ENCODE measurements at places on chromosomes 2 and 18.

GRCh38 chr2:3173031-3173430 lies 204.6 kb downstream of the EIPR1 start:
- no peak for DNase-seq

- no peak for DNase-seq
These were observed 90.5 kb upstream of the ITGB6 start for GRCh38 chr2:160290598-160290997.

DNA sequence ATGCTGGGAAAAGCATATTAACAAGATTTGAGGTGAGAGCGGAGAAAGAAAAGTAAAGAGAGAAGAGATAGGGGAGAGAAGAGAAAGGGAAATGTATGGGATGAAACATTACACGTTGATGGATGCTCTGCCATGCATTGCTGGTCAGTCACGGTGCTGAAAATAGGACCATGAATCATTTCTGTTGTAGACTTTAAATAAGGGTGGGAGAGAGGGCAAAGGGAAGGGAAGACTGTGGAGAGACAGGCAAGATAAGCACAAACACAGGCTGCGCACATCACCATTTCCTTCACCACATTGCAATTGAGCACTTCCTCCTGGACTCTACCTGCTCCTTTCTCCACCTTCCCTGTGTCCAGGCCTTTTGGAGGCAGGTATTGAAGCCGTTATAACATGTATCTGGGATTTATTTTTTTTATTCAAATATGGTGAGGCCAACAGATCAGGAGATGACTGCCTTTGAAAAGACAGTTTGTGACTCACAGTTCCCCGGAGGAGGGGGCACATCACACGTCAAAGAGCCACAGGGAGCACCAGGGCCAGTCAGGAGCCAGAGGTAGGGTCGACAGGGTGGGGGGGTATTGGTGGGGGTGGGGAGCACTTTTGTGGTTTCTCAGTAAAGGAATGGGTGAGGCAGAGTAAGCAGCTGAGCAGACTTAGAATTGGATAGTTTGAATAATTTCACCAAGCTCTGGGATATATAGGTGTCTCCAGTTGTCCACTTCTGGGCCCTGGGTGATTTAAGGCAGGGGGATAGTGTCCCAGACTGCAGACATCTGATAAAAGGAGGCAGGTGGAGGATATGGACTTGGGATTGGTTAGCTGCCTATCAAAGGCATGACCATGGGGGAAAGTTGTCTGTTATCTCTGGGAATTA lies 372.8 kb upstream of the ST6GAL2 start:
- no peak for DNase-seq

GRCh38 chr2:189161894-189162293 lies 17.7 kb downstream of the COL5A2 start:
- DNase-seq, result no peak

GRCh38 chr2:202141329-202141947 lies 68.4 kb downstream of the KIAA2012 start:
- DNase-seq, result no peak

GRCh38 chr2:160109243-160109642 lies 46.8 kb upstream of the PLA2R1 start:
- no peak for DNase-seq

- no peak for DNase-seq
These were observed 91.6 kb downstream of the PTPRM start for GRCh38 chr18:7658701-7659100.

DNA sequence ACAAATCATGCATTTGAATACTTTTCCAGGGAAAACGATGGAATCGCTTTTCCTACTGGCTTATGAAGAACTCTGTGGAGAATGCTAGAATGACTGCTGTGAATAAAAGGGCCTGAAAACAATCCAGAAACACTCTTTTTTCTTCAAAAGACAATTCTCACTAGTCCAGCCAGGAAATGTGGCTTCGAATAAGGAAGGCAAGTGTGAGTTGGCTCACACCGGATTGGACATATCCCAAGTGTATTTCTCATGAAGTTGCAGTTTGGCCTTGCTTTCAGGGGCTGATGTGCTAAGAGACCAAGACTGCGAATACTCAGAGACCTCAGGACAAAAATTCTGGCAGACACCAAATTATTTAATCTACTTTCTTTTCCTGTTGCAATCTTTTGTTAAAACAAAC lies 54.1 kb downstream of the FIGN start:
- DNase-seq, result no peak

- no peak for DNase-seq
These were observed 284.9 kb downstream of the PAX3 start for GRCh38 chr2:222013889-222014288.

DNA sequence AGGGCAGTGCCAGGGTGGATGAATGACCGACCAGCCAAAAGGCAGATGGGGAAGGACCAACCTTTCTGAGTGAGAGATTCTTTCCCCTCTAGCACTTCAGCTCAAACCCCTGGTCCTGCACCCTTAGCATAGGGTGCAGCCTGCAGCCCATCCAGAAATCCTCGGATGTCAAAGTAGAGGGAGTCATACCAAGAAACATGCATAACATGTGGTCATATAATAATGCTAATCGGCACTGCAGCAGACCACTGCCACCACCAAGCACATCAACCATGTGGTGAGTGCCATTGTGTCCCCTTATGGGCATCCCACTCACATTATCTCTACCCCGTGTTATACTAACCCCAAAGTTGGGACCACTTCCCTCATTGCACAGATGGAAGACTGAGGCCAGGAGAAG lies 17.7 kb downstream of the ATOH8 start:
- DNase-seq, result no peak

DNA sequence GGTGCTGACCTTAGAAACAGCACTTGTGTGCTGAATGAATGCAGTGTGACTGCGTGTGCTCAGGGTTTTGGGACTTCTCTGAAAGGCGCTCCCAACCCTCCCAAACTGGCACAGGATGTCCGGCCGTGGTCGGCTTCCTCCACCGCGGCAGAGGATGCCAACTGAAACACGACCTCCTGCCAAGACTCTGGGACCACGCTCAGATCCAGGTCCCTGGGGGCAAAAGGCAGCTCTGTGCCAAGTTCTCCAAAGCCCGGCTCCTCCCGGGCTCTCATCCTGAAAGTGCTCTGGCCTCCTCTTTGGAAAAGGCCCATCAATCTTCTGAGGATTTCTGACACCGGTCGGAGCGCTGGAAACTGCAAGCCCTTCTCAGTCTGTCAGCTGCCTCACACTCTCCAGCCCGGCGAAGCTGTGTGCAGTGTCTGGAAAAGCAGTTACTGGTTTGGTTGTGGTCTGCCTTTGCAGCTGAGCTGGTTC lies 32.3 kb upstream of the ZBTB7C start:
- DNase-seq, result no peak

DNA sequence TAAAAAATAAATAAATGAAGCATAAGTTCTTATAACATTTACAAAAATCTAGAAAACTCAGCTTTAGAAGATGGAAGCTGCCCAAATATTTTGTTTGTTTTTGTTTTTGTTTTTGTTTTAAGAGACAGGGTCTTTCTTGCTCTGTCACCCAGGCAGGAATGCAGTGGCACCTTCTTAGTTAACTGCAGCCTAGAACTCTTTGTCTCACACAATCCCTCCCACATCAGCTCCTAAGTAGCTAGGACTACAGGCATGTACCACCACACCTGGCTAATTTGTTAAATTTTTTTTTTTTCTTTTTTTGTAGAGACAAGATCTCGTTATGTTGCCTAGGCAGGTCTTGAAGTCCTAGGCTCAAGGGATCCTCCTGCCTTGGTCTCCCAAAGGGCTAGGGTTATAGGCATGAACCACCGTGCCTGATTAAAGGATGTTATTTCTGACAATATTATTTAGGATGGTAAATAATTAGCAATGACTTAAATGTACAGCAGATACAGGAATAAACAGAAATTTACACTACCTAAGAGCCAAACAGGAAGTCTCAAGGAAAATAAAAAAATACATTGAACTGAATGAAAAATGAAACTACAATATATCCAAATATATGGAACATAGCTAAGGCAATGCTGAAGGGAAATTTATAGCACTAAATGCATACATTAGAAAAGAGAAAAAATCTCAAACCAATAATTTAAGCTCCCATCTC lies 17.2 kb downstream of the SESTD1 start:
- DNase-seq, result no peak

DNA sequence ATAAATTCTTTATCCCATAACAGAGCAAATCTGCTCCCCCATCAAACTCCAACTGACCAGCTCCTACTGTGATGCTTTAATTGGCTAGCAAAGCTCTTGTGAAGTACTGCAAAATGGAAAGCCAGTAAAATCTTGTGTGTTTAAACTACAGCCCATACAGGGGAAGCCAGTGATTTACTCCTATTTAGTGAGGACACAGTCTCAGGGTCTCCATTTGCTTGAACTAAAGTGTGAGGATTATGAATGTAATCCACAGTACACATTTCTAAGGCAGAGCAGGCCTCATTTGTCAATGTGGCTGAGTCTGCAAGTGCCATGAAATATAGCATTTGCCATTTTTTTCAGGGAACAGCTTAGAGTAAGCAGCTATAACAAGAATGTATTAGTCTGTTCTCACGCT lies 259.3 kb downstream of the PIEZO2 start:
- DNase-seq, result no peak

DNA sequence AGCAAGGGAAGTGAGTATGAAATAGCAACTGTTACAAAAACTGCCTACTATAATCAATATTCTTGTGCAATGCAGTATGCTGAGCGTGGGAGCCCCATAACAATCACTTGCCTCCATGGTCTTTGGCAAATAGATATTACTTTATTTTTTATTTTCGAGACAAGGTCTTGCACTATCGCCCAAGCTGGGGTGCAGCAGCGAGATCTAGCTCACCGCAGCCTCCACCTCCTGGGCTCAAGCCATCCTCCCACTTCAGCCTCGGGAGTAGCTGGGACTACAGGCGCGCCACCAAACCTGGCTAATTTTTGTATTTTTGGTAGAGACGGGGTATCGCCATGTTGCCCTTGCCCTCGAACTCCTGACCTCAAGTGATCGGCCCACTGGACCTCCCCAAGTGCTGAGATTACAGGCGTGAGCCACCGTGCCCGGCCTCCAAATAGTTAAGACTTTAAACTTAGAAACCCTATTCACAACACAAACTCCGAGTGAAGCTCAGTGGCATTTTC lies 1.2 kb upstream of the CCNT2 start:
- DNase-seq, result no peak

DNA sequence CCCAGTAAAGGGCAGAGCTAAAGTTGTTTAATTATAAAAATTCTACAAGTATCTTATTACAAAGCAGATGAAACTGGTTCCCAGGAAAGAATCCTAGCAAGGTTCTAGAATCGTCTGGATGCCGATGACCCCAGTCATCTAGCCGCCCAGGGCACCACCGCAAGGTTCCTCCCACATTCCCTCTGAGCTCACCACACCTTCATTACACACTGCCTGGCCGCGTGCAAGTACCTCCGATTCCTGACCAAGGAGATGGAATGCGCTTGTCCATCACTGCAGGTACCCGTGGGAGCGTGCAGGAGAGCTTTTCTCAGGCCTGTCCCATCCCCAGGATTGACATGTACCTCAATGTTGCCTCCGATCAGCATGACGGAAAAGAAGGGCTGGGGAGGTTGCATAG lies 158.5 kb downstream of the LAMA1 start:
- DNase-seq, result no peak

- DNase-seq, result no peak
These were observed 157.6 kb downstream of the HAUS1 start for GRCh38 chr18:46261799-46262198.

DNA sequence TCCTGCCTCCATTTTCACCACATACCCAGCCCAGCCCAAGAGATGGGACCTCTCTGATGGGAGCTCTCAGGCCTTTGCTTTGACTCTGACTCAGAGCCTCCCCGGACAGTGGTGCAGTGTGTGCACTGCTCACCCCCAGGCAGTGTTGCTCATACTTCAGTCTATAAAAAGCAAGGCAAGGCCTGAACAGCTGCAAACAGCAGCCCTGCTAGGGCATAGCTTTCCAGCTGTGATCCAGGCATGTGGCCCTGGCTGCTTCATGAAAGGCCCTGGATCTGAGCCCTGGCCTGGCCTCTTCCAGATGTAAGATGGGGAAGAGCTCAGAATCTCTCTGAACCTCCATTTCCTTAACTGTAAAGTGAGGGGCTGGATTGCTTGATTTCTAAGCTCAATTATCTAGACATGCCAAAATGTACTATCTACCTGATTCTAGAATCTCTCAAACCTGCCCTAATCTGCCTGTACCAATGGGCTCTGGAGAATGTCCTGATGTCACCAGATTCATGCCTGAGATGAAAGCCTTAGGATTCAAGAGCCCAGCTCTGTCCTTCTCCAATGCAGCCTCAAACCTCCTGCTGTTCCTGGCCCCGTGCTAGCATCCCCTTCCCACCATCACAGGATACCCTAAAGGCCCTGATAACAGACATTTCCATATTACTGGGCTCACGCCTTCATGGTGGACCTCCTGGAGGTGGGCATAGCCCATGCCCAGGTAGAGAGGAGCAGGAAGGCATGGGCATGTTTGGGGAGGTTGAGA lies 206.9 kb downstream of the ARL4C start:
- DNase-seq, result peak; percentile 49

- DNase-seq, result no peak
These were observed 141.7 kb downstream of the UPP2 start for GRCh38 chr2:158243392-158243791.

GRCh38 chr2:98615481-98615880 lies 7.1 kb downstream of the UNC50 start:
- no peak for DNase-seq

DNA sequence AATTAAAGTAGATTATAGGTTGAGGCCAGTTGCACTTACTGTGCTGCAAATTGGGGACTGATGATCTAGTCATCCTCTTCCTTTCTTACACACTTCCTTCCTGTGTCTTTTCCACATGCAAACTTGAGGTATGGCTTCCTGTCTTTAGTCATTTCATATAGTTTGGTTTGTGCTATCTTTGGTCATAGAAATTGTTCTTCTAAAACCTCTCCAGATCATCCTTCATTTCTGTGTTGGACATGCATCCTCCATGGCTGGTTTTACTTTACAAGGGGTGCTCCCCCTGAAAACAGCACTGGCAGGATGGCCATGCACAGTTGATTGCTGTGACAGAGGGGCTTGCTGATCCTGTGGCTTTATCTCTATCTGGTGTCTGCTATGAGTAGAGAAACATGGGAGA lies 36.5 kb downstream of the MGAT5 start:
- no peak for DNase-seq

- DNase-seq, result no peak
These were observed 45.8 kb downstream of the ATIC start for GRCh38 chr2:215357660-215358059.

DNA sequence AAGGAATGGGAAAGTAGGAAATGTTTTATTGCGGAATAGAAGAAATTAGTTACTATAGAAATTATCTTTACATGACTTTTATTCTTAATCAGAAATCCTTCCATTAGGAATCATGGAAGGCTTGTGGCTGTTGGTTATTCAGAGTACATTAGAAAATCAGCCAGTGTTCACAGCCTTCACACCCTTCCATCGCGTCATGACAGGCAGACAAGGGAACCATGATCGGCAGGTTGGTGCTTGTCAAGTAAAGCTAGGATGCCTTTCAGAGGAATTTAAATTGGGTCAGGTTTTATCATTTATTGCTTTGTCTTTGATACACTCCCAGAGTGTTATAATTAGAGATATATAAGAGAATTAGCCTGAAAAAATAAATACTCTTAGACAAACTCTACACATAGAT lies 400.6 kb downstream of the THSD7B start:
- no peak for DNase-seq

DNA sequence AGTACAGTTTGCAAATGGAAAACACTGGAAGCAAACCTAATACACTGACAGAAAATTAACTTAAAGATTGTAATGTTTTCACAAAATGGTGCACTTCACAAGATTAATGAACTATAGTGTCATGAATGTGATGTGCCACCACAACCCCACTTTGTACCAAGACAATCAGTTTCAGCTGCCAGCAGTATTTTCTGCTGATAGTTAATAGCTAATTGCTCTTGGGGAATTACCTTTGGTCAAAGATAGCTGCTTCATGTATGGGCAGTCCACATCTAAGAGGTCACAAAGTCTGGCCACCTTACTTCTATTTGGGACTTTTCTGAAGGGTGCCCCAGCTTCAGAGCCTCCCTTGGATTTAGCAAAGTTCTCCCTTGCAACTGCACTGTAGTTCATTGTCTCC lies 254.0 kb downstream of the CALCRL start:
- no peak for DNase-seq

Data from GM04503 (cell line).